Tibial nerve (tissue), 4 donors: ENCODE measurements at places on chromosomes 1 and 21. TPM values are rescaled to one million over a fixed set of nuclear protein-coding genes. Genes with fewer than 3 reads are reported as not detected.

Gene LCE3E
- not detected for total RNA-seq

Gene GBP5
- total RNA-seq = 2.0 TPM

Gene PLA2G2D
- not detected for total RNA-seq

DNA sequence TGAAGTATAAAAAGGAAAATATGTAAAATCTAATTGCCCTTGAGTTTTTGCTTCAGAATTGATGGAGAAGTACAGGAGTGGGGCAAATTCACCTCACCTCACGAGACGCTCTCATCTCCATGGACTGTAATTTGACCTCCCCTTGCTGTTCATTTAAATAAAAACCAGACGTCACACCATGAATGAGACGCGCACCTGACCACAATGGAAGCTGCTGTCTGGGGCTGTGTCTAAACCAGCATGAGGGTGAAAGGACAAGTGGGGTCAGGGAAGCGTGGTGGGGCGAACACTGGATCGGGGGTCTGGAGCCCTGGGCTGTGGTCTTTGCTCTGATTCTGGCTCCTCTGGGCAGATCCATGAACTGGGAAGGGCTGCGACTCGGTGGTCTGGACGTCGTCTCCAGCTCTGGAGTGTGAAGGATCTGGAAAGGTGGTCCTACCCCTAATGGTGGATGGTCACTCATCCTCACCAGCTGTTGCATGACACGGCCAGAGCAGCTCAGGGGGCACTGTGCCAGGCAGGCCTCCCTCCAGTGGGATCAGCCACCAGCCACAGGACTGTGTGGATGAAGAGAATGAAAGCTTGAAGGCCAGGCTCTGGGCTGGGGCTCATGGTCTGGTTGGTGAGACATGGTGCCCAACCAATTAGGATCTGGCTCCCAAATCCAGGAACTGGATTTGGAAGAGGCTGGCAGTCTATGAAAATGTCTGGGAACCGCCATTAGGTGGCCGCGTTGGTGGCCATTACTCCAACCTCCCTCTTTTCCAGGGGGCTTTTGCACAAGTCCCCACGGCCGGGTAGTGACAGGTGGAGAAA, 728.6 kb downstream of the PTPRU start:
- no peak overlapping the region for H3K4me3 ChIP-seq
- DNase-seq = no peak
- no peaks in the 10 kb centered on the region for H3K27me3 ChIP-seq
- no peaks in the 10 kb centered on the region for H3K4me1 ChIP-seq
- H3K36me3 ChIP-seq = no peaks in the 10 kb centered on the region
- H3K27ac ChIP-seq = no peak overlapping the region

DNA sequence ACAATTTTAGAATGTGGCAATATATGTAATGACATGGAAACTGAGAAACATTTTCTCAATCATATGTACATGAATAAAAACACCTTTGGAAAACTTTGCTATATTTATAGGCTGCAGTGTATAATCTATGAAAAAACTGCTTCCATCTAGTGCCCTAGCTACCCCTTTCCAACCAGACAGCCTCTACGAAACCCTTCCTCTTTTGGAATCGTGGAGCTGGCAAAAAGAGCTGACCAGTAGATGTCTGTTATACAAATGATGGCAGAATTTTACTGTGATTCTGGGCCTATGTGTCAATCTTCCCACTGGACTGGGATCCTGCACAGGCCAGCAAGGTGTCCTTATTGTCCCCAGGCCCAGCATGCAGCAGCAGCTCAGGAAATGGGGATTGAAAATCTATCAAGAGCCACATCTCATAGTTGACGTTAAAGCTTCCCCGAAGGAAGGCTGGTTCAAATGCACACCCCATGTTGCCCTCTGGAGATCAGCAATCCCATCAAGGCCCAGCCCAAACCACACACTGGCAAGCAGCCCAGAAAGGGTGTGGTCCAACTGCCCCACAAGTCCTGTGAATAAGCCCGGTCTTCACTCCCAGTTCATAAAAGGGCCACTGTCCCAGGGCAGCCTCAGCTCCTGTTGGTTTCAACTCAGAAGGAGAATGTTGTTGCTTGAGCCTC, 8.8 kb upstream of the FAM20B start:
- H3K27ac ChIP-seq = peak overlapping the region; percentile 85
- peak; percentile 88 for DNase-seq
- no peaks in the 10 kb centered on the region for H3K4me1 ChIP-seq
- H3K27me3 ChIP-seq = no peaks in the 10 kb centered on the region
- peak overlapping the region; percentile 24 for H3K4me3 ChIP-seq
- H3K36me3 ChIP-seq = no peaks in the 10 kb centered on the region

GRCh38 chr1:112849425-112850033, 106.5 kb downstream of the SLC16A1 start:
- H3K4me1 ChIP-seq = no peaks in the 10 kb centered on the region
- no peaks in the 10 kb centered on the region for H3K27me3 ChIP-seq
- H3K4me3 ChIP-seq = no peak overlapping the region
- no peaks in the 10 kb centered on the region for H3K36me3 ChIP-seq
- no peak overlapping the region for H3K27ac ChIP-seq
- DNase-seq = no peak

GRCh38 chr1:30693822-30694221, 29.6 kb downstream of the MATN1 start:
- no peaks in the 10 kb centered on the region for H3K27me3 ChIP-seq
- no peaks in the 10 kb centered on the region for H3K36me3 ChIP-seq
- no peaks in the 10 kb centered on the region for H3K4me1 ChIP-seq
- H3K27ac ChIP-seq = no peak overlapping the region

GRCh38 chr1:201964261-201964660, 9.0 kb downstream of the TIMM17A start:
- H3K36me3 ChIP-seq = peaks cover 4% of the 10 kb centered on the region
- H3K27ac ChIP-seq = no peak overlapping the region
- no peak overlapping the region for H3K4me3 ChIP-seq
- no peak for DNase-seq

GRCh38 chr1:7463526-7463925, 307.6 kb upstream of the VAMP3 start:
- H3K36me3 ChIP-seq = no peaks in the 10 kb centered on the region
- DNase-seq = no peak
- H3K4me3 ChIP-seq = no peak overlapping the region
- H3K27ac ChIP-seq = peak overlapping the region; percentile 3

DNA sequence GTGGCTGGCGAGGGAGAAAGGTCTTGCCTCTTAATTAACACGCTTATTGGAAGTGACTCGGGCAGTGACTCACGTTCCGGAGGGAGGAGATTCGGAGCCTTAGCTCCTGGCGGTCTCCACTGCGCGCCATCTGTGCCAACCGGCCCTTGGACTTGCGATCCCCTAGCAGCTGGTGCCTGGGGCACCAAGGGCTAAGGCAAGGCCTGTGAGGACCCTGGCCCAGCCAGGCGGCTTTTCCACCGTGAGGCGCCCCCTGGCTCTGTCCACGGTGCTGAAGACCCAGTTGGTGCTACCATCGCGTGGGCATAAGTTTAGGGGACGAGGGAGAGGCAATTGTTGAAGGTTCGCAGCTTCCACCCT, 1.3 kb upstream of the SYT6 start:
- H3K4me3 ChIP-seq = no peak overlapping the region
- DNase-seq = no peak
- H3K4me1 ChIP-seq = no peaks in the 10 kb centered on the region
- H3K36me3 ChIP-seq = no peaks in the 10 kb centered on the region
- H3K27me3 ChIP-seq = peaks cover 71% of the 10 kb centered on the region
- H3K27ac ChIP-seq = no peak overlapping the region

DNA sequence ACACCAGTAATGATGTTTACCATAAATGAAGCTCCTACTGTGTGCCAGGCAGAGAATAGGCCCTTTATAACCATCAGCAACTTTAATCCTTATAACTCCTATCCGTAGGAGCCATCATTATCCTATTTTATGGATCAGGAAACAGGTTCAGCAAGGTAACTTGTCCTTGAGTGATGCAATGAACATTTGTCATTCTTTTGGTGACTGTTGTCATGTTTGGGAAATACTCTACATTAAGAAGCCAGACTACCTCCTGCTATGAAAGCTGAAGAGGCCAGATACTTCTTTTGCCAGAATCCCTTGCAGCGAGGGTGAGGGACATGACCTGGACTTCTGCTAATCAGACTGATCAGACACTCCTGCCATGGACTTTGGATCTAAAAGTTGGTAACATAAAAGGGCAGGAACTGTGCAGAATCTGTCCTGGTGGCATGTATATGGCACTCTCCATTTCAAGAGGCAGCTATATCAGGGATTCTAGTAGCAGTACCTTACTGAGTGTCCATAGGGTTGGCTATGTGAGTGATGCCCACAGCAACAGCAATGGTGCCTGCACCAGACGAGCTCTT, 33.1 kb upstream of the SRRM1 start:
- DNase-seq = no peak
- no peak overlapping the region for H3K27ac ChIP-seq
- no peaks in the 10 kb centered on the region for H3K4me1 ChIP-seq
- H3K27me3 ChIP-seq = no peaks in the 10 kb centered on the region

- no peaks in the 10 kb centered on the region for H3K27me3 ChIP-seq
- no peak overlapping the region for H3K4me3 ChIP-seq
- no peak for DNase-seq
Measured at GRCh38 chr1:147627435-147628110, 42.8 kb downstream of the ACP6 start.

DNA sequence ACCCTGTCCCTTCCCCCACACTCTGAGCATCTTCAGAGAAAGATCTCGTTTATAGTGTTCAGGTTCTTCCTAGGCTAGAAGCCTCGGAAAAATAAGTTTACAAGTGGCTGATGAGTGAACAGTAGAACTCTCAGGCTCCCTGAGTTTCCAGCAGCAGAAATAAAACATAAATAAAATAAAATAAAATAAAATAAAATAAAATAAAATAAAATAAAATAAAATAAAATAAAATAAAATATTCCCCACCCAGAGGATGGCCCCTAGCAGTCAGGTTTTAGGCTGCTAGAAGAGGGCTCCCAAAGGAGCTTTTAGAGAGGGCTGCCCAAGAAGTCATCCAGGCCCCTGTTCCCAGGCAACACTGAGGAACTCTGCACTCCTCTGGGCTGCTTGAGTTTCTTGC, 55.1 kb downstream of the KCNC4 start:
- H3K4me1 ChIP-seq = no peaks in the 10 kb centered on the region
- no peak overlapping the region for H3K27ac ChIP-seq
- H3K27me3 ChIP-seq = no peaks in the 10 kb centered on the region
- no peaks in the 10 kb centered on the region for H3K36me3 ChIP-seq
- no peak for DNase-seq

- H3K27ac ChIP-seq = no peak overlapping the region
- H3K4me1 ChIP-seq = no peaks in the 10 kb centered on the region
- DNase-seq = no peak
- no peak overlapping the region for H3K4me3 ChIP-seq
Measured at GRCh38 chr1:232036181-232036933, 409.8 kb downstream of the DISC1 start.

- DNase-seq = no peak
- H3K36me3 ChIP-seq = no peaks in the 10 kb centered on the region
- H3K27ac ChIP-seq = no peak overlapping the region
- no peaks in the 10 kb centered on the region for H3K27me3 ChIP-seq
- H3K4me3 ChIP-seq = no peak overlapping the region
- no peaks in the 10 kb centered on the region for H3K4me1 ChIP-seq
Measured at GRCh38 chr1:73056826-73057225, 774.5 kb upstream of the NEGR1 start.

GRCh38 chr1:147600119-147601111, 59.1 kb downstream of the BCL9 start:
- no peaks in the 10 kb centered on the region for H3K36me3 ChIP-seq
- peaks cover 22% of the 10 kb centered on the region for H3K4me1 ChIP-seq
- H3K27me3 ChIP-seq = no peaks in the 10 kb centered on the region
- H3K27ac ChIP-seq = peak overlapping the region; percentile 89

DNA sequence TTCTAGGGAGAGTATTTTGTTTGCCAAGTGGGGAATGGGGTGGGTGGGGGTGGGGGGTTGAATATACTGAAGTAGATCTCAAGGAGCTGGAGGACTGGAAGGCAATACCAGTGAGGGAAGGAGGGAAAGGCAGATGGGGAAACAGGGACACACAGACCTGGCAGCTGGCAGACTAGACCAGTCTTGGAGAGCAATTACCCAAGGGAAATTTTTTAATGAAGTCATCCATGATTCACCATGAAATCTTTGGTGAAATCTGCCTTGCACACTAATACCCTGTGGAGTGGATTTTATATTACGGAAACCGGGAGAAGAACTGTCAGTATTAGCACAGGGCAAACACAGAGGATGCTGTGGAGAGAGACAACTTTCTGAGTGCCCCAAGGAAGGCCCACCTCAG, 29.7 kb upstream of the MARK1 start:
- no peak overlapping the region for H3K4me3 ChIP-seq
- no peak overlapping the region for H3K27ac ChIP-seq
- no peak for DNase-seq
- no peaks in the 10 kb centered on the region for H3K4me1 ChIP-seq
- H3K36me3 ChIP-seq = no peaks in the 10 kb centered on the region

DNA sequence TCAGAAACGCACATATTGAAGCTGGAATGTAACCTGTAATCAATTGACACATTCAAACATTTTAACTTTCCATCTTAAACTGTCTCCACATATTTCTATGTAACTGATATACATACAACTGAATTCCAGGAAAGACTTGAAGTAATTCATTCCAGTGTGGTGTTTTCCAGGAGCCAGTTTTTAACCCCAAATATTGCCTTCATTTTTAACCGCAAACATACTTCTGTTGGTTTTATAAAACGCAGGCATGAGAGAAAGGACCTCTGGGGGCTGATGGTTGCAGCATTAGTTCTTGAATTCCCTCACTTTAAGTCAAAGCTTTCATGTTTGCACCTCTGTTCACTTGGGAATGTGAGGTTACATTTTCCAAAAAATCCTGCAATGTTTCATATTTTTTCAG, 204.1 kb downstream of the CRB1 start:
- H3K27me3 ChIP-seq = no peaks in the 10 kb centered on the region
- no peak overlapping the region for H3K4me3 ChIP-seq
- H3K36me3 ChIP-seq = no peaks in the 10 kb centered on the region
- no peak overlapping the region for H3K27ac ChIP-seq

DNA sequence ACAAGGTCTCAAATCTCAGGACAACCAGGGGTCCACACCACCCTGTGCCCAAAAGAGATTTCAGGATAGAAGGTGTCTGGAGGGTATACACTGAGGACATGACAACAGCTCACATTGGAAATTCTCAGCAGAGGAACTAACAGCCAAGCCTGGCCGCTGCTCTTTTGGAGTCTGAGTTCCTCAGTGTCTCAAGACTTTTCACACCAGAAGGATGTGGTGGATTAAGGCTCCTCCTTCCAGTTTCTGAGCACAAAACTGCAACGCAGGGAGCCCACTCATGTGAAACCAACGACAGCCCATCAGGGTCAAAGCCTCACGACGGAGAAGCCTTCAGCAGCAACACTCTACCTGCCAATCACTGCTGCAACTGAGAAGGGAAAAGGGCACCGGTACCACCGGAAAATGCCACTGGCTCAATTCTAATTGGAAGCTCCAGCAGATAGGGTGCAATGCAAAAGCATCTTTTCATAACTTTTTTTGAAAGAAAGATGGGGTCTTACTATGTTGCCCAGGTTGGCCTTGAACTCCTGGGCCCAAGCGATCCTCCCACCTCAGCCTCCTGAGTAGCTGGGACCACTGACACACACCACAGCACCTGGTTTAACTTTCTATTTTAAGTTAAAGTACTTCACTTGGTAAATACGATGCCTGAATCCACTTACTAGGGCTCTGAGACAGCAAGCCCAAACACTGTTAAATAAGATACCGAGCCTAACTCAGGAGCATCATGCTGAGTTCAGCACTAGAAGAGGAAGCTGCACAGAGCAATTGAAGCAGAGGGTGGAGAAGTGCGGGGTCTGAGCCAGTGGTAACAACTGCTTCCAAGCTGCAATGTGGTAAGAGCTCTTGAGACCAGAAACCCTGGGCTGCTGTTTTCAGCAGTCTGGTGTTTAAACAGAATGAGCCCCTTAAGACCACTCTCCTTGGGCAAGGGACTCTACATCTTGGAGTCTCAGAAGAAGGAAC, 7.8 kb downstream of the CAPZB start:
- peak overlapping the region; percentile 22 for H3K27ac ChIP-seq
- no peaks in the 10 kb centered on the region for H3K36me3 ChIP-seq
- no peak for DNase-seq
- H3K27me3 ChIP-seq = no peaks in the 10 kb centered on the region
- no peak overlapping the region for H3K4me3 ChIP-seq
